NCI-H1092 treated with DMSO at 0.1 percent for 48 hours (cell line): ENCODE measurements at places on chromosomes 2 and 18.
A peak's percentile ranks its signal among the peaks of the same experiment; 100 is the strongest.

DNA sequence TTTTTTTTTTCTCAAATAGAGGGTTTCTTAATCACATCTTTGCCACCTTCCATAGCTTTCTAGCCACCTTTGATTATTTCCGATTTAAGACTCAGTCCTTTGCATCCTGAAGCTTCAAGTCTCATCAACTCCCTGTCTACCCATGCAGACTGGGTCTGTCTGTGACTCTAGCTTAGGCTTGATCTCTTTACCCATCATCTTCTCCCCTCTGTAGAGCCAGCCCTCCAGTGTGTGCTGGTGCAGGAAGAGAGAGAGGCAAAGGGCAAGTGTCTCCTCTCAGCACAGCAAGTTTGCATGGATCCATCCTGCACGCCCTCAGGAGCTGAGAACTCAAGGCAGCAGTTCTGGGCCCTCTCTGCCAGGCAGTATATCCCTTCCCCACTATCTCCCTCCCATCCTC, 70.4 kb downstream of the HNRNPLL start:
- no peak for DNase-seq

DNA sequence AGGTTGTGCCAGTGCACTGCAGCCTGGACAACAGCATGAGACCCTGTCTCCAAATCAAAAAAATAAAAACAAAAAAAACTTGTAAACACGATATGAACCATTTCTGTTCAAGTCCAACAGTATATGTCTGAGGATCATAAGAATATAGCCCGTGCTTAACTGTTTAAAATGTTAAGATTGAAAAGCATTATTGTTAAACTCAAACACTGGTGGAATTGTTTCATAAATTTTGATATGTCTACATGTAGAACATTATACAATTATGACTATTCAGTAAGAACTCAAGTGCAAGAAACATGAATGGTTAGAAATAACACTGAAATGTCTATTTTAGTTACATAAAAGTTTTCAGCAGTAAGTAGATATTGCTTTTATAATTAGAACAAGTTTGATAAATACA, 29.7 kb downstream of the PPIG start:
- DNase-seq: no peak

- DNase-seq: peak; percentile 75
Measured at GRCh38 chr18:59690996-59691395, 6.2 kb downstream of the CCBE1 start.

- no peak for DNase-seq
Measured at GRCh38 chr2:54514822-54515569, 58.9 kb downstream of the SPTBN1 start.

DNA sequence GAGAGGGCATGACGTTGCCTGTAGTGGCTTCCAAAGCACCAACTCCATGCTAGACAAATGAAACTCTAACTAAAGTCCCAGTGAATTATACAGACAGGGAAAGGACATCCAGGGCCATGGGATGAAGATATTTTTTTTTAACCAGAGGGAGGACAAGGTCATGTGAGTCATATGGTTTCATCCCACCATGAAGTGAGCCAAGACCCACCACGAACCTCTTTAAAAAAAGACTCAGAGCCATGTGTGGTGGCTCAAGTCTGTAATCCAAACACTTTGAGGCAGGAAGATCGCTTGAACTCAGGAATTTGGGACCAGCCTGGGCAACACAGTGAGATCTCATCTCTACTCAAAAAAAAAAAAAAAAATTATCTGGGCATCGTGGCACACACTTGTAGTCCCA, 115.2 kb downstream of the LIPG start:
- no peak for DNase-seq

GRCh38 chr2:40218679-40219078, 233.2 kb downstream of the SLC8A1 start:
- DNase-seq: no peak

DNA sequence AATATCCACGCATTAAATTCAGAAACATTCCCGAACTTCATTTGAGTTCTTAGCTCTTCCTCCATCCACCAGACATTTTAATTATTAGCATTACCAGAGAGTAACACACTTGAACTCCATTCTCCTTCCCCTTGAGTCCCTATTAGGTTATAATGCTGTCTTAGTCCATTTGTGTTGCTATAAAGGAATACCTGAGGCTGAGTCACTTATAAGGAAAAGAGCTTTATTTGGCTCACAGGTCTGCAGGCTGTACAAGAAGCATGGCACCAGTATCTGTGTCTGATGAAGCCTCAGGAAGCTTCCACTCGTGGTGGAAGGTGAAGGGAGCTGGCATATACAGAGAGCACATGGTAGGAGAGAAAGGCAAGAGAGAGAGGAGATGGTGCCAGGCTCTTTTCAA, 25.4 kb downstream of the TBC1D8 start:
- no peak for DNase-seq

DNA sequence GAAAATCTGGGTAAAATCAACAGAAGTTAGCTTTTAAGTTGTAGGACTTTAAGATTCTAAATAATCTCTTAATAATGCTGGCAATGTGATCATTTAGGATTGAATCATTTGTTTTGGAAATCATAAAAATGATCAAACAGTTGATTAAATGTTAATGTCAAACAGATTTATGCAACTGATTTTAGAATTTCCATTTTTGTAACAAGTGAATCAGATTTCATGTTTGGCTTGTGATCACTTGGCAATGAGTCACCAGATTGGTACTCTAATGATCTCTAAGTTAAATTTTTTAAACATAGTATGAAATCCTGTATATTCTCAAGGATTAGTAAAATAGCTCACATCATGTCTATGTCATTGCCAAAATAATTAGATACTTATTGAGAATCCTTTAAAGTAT, 50.1 kb upstream of the UNC80 start:
- no peak for DNase-seq

GRCh38 chr18:30858560-30858959, 184.0 kb downstream of the DSC3 start:
- DNase-seq: no peak

GRCh38 chr2:38442643-38443541, 65.8 kb upstream of the ATL2 start:
- no peak for DNase-seq

DNA sequence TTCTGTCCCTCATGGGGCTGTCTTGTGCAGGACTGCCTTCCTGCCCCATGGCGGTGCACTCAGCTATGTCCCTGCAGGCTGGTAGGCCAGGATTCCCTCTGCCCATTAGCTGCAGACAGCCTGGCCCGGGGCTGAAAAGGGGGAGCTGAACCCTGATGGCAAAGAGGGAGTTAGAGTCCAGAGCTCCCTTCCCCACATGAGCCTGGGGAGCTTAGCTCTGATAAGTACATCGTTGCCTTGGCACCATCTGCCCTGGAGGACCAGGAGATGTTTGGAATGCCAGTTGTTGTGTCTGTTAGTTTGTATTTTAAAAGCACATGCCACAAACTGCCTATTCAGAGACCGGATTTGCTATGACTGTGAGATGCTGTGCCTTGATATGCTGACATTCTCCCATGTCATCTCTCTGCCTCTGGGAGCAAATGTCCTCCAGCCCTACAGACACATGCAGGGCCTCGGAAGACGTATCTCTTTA, 65.1 kb upstream of the AFF3 start:
- no peak for DNase-seq

- DNase-seq: peak; percentile 14
Measured at GRCh38 chr2:157874997-157875640, 1.0 kb downstream of the ACVR1 start.

DNA sequence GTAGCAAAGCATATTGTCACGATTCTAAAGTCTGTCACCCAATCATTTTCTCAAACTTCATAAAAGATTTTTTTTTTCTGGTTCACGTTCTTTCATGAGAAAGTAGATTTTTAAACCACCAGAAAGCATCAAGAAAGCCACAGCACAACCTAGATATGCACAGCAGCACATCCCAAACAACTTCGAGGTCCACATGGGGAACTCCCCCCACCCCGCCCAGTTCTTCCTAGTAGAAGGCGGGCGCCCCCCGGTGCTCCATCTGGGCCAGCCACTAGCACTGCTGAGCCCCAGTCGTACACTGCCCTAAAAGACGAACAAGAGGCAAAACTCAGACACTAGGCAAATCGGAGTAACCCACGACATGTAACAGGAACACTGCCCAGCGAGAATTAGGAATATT, 15.5 kb downstream of the HDLBP start:
- DNase-seq: no peak

GRCh38 chr2:69026026-69026425, 13.0 kb downstream of the ANTXR1 start:
- peak; percentile 15 for DNase-seq

DNA sequence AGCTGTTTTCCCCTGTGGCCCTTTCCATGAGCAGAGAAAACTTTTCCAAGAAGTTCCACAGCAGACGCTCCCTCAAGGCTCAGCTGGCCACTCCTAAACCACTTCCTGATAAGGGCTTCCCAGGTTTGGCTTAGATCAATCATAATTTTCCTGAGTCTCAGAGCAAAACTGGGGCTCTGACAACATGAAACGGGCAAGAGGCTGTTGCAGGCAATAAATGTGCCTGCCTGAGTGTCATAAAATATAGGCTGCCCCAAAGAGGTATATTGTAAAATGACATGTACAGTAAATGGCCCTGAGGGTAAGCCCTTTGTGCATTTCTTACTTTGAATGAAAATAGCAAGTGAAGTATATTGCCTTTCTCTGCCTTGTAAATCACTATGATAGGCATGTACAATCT, 105.6 kb upstream of the UXS1 start:
- no peak for DNase-seq

GRCh38 chr2:38581193-38582147, 21.3 kb downstream of the HNRNPLL start:
- DNase-seq: peak; percentile 49

GRCh38 chr2:75964646-75965045, 253.9 kb upstream of the GCFC2 start:
- DNase-seq: no peak

DNA sequence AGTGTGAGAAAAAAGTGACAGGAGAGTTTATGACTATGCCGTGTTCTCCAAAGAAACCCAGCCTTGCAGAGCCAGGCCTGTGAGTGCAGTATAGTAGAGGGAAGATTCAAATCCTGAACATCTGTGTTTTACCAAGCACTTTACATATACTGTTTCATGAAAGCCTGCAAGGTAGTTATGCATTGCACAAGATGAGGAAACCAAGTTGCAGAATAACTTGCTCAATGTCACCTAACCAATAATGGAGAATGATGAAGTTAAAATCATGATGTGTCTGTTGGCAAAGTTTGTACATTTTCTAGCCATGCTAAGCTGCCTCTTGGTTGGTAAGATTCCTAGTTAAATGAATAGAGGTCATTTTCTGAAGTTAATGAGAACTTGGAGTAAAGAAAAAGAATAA, 29.3 kb downstream of the SYT4 start:
- DNase-seq: no peak

DNA sequence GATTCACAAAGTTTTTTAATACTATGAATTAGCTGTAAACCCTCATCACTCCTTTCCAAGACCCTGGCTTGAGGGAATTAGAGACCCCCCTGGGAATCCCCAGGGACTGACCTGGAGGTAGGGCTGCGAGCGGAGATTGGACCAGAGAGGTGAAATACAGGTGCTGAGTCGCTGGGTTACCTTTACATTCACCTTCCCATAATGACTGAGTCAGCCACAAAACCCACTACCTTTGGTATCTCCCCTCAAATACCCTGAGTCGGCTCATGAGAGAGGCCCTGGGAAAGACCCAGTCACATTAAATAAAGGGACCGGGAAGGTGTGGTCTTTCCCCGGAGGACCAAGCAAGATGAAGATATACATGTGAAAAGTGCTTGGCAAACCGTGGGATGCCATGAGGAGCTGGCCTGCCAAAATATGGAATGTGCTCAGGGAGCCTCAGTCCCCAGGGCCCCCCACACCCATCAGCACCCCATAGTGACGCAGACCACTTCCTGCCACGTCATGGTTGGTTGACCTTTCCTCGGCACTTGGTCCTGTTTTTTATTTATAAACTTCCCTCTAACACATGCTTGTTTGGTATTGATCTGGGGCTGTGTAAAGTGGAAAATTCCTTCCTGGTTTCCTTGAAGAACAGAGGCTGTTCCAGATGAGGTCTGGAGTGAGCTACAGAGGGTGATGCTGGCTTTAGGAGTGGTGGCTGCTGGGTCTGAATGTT, 51.4 kb downstream of the IL1RL2 start:
- no peak for DNase-seq

GRCh38 chr18:42536442-42536841, 579.0 kb downstream of the RIT2 start:
- no peak for DNase-seq

- no peak for DNase-seq
Measured at GRCh38 chr18:9846162-9846925, 39.4 kb upstream of the TXNDC2 start.

DNA sequence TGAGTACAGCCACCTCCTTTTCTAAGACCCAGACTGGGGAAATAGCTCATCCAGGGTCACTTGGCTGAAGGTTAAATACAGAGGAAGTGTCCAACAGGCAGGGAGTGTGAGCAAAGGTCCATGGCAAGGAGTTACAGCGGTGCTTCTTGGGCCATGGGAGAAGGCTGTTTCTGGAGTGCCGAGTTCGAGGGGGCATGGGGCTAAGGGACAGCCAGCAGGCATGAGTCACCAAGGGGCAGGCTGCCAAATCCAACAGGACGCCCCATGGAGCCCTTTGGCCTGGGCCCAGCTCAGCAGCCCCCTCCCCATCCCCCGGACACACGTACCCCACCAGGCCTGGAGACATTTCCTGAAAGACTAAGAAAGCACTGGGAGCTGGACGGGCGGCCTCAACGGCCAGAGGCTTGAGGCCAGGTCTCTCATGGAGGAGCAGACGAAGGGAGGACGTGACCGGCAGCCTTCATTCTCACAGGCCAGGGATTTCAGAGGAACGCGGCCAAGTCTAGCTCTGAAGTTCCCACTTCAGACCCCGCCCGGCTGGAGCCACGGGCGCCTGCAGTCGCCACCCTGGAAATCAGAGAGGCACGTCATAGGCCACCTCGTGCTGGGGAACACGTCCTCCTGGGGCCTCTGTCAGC, 160.4 kb downstream of the SMAD7 start:
- DNase-seq: no peak

GRCh38 chr2:121897335-121897970, 142.0 kb downstream of the TSN start:
- DNase-seq: peak; percentile 16

DNA sequence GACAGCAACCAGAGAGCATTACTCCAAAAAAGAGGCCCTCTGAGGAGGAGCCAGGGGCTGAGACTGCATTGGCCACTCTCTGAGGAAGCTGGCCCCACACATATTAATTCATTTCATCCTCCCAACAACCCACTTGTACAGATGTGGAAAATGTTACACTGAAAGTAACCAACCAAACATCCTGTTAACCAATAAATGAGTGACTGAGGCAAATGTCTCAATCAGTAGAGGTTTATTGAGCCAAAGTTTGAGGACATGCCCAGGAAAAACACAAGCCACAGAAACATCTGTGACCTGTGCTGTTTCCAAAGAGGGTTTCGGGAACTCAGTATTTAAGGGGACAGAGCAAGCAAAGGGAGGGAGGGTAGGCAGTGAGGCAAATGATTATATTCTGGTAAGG, 53.0 kb downstream of the SKA1 start:
- no peak for DNase-seq

DNA sequence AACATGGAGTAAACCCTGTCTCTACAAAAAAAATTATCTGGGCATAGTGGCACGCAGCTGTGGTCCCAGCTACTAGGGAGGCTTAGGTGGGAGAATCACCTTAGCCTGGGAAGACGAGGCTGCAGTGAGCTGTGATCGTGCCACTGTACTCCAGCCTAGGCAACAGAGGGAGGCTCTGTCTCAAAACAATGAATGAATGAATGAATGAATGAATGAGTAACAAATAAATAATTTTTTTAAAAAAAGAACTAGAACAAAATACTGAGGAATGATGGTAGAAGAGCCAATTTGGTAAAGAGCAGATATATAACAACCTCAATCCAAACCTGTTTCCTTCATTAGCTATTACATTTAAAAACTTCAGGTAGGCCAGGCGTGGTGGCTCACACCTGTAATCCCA, 60.1 kb downstream of the STRN start:
- DNase-seq: no peak
